ENCODE measurements at places on chromosomes 12 and 14.
A peak's percentile ranks its signal among the peaks of the same experiment; 100 is the strongest.

GRCh38 chr12:50212071-50212467 lies 44.9 kb upstream of the CERS5 start:
- DNase-seq: no peak

- DNase-seq: no peak
These were observed 118.9 kb downstream of the STAB2 start for GRCh38 chr12:103705927-103706326.

GRCh38 chr12:52010692-52011601 lies 4.2 kb downstream of the TAMALIN start:
- DNase-seq: no peak

DNA sequence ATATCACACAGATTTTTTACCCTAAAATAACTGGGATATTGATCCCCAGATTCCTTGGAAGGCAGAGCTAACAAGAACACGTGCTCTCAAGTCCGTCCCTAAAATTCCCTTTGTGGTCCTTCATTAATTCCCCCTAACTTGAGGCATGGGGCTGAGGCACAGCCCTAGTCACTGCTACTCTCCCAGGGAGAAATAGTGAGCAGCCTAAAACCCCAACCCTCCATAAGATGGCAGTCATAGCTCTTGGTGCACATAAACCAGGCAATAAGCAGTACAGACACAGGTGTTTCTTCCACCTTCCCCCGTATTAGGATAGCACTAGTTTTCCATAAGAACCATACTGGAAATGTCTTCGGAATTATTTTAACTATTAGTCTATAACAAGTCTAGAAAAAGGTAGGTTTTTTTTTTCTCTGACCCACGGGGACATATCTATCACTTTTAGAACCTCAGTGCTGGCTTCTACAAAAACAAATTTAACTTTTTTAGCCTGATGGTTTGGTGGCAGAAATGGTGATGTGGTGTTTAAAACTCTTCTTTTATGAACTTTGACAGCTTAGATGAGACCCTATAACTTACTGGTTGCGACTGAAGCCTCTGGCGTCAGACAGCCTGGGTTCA lies 3.1 kb upstream of the ARHGEF40 start:
- peak; percentile 33 for DNase-seq
